Right ventricle myocardium inferior (tissue), 1 donor: ENCODE measurements at places on chromosomes 2 and 18.

DNA sequence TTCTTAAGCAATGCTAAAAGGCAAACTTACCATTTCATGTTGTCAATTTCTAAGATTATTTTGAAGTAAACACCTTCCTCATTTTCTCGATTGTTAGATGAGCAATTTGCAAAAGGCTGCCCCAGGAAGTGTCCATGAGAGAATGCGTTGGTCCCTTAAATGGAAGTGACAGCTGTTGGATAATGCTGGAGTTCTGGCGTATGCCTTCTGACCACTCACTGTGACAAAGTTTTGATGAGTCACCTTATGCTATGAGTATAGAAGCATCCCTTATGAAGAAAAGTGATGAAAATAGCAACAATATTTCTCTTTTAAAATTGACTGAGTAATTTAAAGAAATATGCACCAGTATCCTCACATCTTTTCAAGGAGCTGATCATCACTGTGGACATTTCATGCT lies 1497.5 kb downstream of the DPP10 start:
- no peak for DNase-seq

DNA sequence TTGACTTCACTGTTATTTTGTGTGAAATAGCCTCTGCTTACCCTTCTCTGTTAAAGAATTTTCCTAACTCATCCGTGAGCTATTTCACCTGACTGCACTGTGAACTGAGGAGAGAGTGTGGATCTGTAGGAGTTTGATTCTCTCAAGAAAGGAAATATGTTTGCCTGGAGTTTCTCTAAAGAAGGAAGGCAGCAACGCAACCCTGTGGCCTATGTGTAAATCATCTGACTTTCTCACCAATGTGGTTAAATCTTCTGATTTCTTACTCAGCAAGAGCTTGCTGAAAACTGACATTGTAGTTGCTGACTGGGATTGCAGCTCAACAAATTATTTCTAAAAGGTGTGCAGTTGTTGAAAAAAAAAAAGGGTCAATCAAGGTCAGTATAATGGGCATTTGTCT lies 153.9 kb upstream of the PELI1 start:
- DNase-seq, result no peak

DNA sequence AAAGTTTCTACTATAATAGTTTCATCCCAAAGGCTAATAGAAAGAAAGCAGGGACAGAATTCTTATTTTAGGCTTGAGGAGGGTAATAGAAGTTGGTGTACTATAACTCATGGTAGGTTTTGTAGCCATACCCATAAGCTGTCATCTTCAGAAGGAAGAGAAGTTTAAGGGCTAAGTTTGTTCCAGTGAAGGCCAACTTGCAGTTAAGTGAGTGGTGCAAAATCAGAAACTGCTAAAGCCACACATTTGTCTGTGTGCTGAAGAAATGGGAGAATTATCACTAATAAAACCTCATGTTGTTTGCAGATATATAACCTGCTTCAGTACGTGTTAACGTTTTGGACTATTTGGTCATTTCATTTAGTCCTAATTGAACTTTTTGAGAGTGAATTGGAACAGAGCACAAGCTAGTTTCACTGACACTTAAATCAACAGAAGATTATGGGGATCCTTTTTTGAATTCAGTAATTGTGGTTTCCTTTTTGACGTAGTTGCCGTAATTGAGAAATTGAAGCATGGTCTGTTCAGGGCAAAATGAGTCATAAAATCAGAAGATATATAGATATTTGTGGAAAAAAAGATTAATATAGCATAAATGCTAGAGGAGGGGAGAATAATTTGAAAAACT lies 69.1 kb downstream of the PHLPP1 start:
- DNase-seq, result no peak

DNA sequence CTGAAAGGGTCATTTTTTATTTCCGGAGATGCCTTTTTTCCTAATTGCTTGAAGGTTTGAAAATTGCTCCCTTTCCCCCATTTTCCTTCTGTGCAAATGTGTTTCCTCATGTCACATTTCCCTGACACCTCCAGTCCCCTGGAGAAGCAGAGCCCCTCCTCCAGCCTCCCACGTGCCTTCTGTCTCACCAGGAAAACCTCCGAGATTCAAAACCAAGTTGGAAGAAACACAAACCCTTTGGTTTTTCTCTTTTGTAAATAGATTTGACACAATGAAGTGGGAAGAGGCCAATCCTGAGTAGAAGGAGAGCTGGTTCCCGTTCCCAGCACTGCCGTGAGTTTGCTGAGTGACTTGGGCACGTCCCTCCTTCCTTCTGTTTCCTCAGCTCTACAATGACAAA lies 125.4 kb upstream of the MYCN start:
- DNase-seq, result no peak

DNA sequence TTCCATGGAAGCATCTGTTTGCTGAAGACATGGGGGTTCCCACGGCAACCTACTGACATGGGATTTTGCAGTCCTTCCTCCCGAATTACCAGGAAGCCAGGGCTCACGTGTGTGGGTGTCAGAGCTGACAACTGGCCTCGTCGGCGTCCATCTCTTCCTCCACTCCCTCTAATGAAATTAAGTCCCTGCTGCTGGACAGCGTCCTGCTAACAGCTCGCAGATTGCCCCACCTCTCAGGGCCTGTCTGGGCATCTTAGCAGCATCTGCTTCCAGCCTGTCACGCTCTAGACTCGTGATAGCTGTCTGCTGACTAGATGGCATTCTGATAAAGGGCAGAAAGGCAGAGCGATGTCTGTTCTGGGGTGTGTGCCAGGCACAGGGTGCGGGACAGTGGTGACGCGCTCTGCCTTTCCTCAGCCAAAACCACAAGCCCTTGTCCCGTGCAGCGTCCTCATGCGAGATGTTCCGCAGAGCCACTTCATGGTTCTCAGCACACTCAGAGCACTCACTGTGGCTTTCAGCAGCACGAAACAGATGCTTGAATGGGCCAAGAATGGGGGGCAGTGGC lies 161.1 kb downstream of the ARL4C start:
- DNase-seq, result peak; percentile 79

GRCh38 chr2:61045226-61045625 lies 20.4 kb upstream of the SANBR start:
- DNase-seq, result no peak

- no peak for DNase-seq
These were observed 3.5 kb upstream of the FAM124B start for GRCh38 chr2:224405412-224405811.
